ENCODE measurements at places on chromosomes 2 and 18. TPM values are rescaled to one million over a fixed set of nuclear protein-coding genes. Genes with fewer than 3 reads are reported as not detected.

DNA sequence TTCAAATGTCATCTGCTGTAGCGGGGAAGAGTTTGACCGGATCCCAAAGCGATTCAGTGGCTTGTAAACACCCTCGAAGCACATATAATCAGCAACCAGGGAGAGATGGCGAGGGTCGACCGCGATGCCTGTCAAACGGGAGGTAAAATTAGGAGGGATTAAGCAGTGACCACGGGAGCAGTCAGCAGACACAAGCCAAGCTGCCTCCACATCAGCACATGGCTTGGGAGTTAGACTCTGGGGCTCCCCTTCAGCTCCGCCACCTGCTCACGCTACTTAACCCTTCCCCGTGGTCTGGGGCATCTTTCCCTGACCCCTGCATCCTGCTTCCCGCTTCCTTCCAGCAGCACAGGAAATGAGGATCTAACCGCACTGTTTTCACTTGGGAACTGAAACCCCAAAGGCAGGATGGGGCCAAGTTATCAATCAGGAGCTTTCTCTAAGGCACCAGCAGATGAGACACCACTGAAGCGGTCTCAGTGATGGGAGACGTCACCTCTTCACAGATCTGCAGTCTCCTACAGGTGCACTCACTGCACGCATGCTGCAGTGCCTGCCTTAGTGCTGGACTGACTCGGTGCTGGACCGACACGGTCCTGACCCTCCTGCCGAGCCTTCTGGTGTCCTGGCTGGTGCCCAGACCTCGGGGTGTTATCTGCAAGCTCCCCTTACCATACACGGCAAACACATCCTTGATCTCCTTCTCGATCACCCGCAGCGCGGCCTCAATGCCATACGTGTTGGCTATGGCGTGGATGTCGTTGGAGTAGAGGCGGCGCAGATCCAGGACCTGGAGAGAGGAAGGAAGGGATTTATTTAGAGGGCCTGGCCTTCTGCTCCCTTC lies 77.5 kb downstream of the POLR1A start:
- peak; percentile 67 for DNase-seq

- no peak for DNase-seq
Measured at GRCh38 chr2:54085069-54085468, 30.3 kb upstream of the ACYP2 start.

Gene CYTIP
- polyA plus RNA-seq = 0.86 TPM

GRCh38 chr2:58521803-58522554 lies 280.9 kb upstream of the FANCL start:
- DNase-seq = no peak

DNA sequence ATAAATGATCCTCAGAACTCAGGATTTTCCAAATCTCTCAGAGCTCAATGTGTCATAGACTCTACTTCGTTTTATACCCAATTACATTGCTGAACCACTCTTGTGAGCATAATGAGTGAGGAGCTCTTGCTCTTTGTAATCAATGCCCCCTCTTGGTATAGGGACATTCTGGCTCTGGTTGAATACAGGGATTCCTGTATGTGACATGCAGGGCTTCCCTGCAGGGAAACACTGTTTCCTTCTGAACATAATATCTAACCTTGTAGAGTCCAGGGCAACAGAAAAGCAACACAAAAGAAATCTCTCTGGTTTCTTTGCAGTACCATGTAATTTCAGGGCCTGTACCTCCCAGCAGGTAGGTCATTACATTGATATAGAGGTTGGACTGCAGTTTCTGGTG lies 101.5 kb downstream of the CPS1 start:
- no peak for DNase-seq

DNA sequence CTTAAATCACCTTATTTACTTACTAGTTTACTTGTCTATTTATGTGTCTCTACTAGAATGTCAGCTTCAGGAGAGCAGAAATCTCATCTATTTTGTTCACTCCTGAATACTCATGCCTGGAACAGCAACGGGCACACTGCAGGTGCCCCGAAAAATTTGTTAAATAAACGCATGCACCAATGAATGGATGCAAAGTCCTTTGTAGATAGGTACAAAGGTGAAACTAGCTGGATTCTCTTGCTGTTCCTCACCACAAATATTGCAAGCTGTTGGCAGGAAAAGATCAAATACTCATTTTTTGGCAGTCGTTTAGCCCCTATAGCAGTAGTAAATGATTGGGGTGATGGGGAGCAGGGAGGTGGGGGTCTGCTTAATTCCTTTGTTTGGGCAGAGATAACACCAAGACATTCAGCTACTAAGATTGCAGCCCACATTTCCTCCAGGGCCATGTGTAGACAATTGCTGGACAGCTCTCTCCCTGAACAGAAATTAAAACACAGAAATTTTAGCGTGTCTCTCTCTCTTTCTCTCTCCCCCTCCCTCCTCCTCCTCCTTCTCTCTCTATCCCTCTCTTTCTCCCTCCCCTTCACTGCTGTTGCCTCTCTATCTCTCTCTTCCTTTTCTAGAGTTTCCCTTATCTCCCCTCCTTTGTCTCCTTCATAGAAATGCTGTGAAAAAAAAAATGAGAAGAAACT lies 5.4 kb downstream of the MARCHF4 start:
- no peak for DNase-seq

Gene LCT
- polyA plus RNA-seq = not detected

DNA sequence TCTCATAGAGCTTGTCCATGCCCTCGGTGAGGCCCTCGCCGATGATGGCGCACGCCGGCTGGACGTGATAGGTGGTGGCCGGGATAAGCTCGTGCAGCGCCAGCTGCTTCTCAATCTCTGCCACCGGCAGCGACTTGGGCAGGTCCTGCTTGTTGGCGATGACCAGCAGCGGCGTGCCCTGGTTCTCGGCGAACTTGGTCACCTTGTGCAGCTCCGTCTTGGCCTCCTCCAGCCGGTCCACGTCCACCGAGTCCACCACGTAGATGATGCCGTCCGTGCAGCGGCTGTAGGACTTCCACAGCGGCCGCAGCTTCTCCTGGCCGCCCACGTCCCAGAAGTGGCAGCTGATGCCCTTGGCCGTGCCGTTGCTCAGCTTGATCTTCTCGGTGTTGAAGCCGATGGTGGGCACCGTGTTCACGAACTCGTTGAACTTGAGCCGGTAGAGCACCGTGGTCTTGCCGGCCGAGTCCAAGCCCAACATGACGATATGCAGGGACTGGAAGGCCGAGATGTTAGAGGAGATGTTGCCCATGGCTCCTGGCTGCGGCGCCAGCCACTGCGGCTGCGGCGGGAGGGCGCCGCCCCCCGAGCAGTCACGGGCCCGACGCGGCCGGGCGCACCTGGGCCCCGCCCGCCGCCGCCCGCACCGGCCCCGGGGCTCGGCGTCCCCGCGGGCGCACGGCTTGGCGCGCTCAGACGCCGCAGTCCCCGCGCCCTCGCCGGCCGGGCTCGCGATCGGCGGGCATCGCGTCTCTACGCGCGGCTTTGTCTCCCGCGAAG lies 636 bp downstream of the ARL4C start:
- no peak for DNase-seq

DNA sequence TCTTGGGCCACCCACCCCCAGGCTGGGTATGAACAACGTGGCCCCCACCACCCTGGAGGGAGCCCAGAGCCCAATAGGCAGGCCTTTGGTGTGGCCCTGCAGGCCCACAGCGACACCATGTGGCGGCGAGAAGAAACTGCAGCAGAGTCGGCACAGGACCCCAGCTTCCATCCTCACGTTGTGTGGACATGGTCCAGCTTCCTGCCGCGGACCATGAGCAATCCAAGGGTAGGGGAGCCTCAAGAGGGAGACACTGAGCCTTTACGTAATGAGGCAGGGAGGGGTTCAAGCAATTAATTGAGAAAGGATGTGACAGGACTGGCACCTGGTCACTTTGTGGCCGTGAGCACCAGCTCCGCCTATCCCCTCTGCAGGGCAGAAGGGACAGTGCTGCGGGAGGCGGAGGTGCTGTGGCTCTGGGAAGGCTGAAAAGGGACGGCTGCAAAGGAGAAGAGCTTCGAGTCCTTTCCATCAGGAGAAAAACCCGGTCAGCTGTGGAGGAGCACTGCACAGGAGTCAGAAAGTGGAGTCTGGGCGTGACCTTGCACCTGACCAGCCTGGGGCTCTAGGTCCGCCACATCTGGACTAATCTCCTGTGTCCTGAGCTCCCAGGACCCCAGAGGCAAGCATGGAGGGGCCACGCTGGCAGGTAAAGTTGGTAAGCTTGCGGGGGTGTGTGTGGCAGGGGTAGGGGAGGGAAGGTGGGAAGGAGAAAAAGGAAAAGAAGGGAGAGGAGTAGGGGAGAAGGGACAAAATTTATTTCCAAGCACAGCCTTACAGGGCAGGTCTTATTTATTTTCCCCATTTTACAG lies 44.9 kb downstream of the TMEM37 start:
- DNase-seq = peak; percentile 52

Gene KCNK3
- 3.3 TPM for polyA plus RNA-seq

Gene MERTK
- polyA plus RNA-seq = 3.0 TPM

Measured in heart right ventricle (tissue), 16 donors.